ENCODE measurements at places on chromosomes 12 and 14. TPM values are rescaled to one million over a fixed set of nuclear protein-coding genes. Genes with fewer than 3 reads are reported as not detected.
A peak's percentile ranks its signal among the peaks of the same experiment; 100 is the strongest.

CISTR gene
- total RNA-seq = not detected

TRIM9 gene
- 0.31 TPM for total RNA-seq

KCNH3 gene
- total RNA-seq = 3.8 TPM

MYL2 gene
- not detected for total RNA-seq

TPPP2 gene
- not detected for total RNA-seq

NELL2 gene
- total RNA-seq = 61.8 TPM

KRT86 gene
- total RNA-seq = 0.13 TPM

SOAT2 gene
- total RNA-seq = 0.35 TPM

KLRG1 gene
- total RNA-seq = 2.8 TPM

DNA sequence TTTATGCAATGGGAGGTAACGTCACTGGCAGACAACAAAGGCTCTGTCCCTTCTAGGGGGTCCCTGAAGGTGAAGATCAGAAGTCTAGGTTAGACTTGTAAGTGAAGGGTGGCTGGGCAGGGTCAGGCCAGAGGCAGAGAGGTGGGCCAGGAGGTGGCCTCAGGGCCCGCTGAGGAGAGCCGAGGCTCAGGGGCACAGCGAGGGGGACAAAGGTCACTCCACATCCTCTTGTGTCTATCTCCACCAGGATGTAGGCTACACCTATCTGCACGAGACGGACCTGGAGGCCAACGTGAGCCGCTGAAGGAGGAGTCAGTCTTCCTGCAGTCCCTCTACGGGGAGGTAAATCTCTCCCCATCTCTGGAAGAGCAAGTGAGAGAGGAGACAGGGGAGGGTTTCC is 20.3 kb downstream of the KRT85 start:
- DNase-seq = no peak

GRCh38 chr14:21917699-21918436 is 244.2 kb upstream of the OR4E1 start:
- peak; percentile 62 for DNase-seq

DNA sequence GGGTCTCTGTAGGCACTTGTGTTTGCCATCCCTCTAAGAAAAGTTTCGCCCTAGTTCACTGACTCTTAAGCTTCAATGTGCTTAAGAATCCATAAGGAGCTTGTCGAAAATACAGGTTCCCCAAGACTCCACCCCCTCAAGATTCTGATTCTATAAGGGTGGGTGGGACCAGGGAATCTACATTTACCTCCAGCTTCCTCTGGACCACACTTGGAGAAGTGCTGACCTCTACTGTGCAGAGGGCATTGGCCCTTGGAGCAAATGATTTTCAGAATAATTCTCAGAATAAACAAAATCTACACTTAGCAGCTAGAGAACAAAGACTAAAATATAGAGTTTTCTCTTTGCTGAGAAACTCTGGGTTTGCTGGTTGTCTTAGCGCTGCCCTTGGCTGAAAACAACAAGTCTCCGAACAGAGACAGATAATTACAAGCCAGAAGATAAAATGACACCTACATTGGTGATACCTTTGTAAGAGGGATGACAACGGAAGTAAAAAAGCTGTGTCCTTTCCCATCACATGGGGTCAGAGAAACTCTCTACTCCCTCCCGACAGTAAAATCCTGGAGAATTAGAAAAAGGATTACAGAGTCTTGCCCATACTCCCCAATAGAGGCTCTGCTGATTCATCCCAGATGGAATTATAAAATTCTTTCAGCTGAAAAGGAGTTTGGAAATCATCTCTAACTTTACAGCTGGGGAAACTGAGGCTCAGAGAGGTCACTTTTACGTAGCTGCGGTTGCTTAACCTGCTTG is 4.8 kb downstream of the TGFB3 start:
- no peak for DNase-seq

GRCh38 chr12:89156862-89157262 is 195.4 kb downstream of the DUSP6 start:
- no peak for DNase-seq

- DNase-seq = no peak
These were observed 150.2 kb upstream of the CLEC14A start for GRCh38 chr14:38405851-38406635.

GRCh38 chr14:61280526-61281185 is 482 bp downstream of the TMEM30B start:
- peak; percentile 83 for DNase-seq

DNA sequence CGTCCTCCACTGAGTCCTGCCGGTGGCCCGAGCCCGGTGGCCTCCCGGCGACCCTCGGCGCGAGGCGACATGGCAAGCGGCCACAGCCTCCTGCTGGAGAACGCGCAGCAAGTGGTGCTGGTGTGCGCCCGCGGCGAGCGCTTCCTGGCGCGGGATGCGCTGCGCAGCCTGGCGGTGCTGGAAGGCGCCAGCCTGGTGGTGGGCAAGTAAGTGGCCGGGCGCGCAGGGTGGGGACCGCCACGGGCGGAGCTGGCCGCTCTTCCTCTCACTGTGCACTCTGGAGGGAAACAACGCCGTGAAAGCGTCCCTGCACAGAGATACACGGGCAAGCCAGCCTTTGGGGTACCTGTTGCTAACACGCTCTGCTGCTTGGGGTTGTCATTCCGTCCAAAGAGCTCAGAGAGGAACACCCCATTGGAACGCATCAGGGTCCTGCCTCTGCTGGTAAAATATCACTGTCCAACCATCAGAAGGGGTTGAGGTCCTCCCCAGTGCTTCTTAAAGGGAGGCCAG is at the start of gene AMDHD1:
Gene AMDHD1 (plus strand): TSS at position 2 of the 513 bp plus-strand sequence. CDS start 68 bp downstream, at position 70.
- peak; percentile 68 for DNase-seq

DNA sequence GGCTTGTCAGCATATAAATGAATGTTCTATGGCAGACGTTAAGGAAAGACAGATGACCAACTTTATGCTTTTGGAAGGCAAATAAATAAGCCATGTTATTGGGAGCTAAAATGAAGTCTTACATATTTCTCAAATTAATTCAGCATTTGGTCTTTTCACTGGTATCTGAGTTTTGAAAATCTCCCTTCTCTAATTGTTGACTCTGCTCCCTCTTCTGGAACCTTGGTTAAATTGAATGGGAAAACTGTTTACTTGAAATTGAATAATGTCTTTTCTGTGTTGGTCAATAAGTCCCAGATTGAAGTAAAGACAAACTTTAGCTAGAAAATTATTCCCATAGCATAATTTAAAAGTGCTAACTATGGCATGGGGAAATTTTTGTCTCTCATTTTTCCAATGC is 38.7 kb downstream of the LGR5 start:
- DNase-seq = no peak

DNA sequence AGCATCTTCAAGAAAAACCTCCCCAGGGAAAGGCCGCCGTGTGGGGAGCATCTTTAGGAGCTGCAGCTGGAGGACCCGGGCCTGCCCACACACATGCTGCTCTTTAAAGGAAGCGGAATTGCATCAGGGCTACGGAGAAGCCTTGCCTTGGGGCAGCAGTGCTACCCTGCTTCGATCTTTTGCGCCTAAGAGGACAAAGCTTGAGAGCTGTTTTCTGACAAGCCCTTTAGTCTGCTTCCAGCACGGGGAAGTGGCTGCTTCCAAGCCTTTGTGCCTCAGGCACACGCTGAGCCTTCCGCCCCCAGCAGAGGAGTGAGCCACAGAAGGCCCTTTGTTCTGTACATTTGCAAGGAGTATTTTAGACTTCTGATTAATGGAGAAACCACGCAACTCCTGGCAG is 31.5 kb downstream of the COA8 start:
- DNase-seq = no peak

- DNase-seq = no peak
These were observed 3.5 kb upstream of the SPRYD3 start for GRCh38 chr12:53082637-53083175.

DNA sequence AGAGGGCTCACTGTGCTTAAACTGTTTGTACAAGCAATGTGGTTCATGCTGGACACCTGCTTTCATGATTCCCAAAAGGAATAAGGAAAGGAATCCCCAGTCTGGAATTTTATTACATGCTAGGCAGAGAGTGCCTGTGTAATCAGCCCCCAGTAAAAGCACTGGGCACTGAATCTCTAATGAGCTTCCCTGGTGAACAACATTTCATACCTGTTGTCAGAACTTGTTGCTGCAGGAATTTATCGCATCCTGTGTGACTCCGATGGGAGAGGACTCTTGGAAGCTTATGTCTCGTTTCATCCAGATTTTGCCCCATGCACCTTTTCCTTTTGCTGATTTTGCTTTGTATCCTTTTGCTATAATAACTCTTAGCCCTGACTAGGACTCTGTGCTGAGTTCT is 190.2 kb upstream of the HMGA2 start:
- no peak for DNase-seq

- no peak for DNase-seq
These were observed 47.8 kb downstream of the SLC41A2 start for GRCh38 chr12:104910196-104910840.

DNA sequence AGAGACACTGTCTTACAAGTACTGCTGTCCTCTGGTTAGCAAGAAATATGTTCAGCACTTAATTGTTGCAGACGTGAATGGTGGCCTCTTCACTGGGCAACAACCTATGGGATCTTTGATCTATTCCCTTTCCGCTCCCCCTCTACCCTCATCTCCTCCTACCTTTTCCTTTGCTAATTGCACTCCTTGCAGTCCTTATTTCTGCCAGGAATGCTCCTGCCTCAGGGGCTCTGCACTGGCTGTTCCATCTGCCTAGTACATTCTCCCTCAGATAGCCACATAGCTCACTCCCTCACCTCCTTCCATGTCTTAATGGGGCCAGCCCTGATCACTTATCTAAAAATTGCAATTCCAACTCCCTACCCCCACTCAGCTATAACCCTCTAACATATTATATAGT is 4.5 kb upstream of the NFYB start:
- no peak for DNase-seq

DNA sequence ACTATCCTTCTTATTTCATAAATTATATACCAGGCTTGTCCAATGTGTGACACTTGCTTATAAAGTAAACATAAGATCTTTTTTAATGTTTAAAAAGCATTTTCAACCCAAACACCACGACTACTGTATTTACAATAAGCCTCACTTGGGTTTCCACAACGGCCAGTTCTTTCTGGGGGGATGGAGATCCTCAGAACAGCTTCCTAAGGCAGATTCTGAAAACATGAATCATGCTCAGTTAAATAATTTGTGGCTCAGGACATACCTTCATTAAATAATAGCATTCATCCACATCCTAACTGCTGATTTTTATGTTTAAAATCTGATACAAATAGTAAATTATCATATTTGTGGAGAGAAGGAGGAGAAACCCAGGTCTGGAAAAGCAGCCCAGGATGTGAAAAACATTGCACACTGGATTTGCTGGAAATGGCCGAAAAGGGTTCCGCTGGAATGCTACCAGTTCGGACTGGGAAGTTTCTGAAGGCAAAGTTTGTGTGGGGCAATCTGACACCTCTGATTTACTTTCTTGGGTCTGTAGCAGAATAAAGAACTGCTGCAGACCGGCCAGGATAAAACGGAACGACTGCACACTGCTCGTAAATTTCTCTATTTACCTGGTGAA is 597 bp downstream of the GLT8D2 start:
- no peak for DNase-seq

DNA sequence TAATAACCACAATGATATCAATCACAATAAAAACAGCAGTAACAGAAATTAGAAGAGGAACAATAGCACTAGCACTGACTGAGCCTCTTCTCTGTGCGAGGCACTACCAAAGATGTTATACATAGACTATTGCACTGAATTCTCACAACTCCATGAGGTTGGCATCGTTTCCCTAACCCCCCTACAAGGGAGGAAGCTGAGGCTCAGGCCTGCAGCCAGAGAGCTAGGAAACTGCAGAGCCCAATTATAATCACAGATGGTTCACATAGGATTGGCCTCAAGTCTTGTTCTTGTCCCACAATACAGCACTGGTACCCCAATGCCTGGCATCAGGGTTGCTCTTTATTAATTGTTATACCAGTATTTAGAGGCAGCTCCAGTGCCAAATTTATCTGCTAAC is 278.0 kb downstream of the CEP128 start:
- no peak for DNase-seq

GRCh38 chr12:65282840-65283239 is 4.4 kb downstream of the MSRB3 start:
- no peak for DNase-seq

DNA sequence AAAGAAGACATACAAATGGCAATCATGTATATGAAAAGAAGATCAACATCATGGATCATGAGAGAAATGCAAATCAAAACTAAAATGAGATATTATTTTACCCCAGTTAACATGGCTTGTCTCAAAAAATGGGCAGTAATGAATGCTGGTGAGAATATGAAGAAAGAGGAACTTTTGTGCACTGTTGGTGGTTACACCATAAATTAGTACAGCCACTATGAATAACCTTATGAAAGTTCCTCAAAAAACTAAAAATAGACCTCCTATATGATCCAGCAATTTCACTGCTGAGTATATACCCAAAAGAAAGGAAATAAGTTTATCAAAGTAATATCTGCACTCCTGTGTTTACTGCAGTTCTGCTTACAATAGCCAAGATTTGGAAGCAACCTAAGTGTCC is 151.7 kb downstream of the PDZRN4 start:
- DNase-seq = no peak

GRCh38 chr12:23066095-23066494 is 441.1 kb downstream of the ETNK1 start:
- DNase-seq = no peak

DNA sequence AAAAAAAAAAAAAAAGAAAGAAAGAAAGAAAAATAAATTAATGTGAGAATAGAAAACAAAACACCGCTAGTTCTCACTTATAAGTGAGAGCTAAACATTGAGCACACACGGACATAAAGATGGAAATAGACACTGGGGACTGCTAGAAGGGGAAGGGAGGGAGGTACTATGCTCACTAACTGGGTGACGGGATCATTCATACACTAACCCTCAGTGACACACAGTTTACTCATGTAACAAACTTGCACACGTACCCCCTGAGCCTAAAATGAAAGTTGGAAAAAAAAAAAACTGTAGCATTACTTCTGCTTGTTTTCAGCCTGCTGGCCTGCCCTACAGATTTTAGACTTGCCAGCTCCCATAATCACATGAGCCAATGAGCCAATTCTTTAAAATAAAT is 10.5 kb upstream of the PRMT5 start:
- no peak for DNase-seq

DNA sequence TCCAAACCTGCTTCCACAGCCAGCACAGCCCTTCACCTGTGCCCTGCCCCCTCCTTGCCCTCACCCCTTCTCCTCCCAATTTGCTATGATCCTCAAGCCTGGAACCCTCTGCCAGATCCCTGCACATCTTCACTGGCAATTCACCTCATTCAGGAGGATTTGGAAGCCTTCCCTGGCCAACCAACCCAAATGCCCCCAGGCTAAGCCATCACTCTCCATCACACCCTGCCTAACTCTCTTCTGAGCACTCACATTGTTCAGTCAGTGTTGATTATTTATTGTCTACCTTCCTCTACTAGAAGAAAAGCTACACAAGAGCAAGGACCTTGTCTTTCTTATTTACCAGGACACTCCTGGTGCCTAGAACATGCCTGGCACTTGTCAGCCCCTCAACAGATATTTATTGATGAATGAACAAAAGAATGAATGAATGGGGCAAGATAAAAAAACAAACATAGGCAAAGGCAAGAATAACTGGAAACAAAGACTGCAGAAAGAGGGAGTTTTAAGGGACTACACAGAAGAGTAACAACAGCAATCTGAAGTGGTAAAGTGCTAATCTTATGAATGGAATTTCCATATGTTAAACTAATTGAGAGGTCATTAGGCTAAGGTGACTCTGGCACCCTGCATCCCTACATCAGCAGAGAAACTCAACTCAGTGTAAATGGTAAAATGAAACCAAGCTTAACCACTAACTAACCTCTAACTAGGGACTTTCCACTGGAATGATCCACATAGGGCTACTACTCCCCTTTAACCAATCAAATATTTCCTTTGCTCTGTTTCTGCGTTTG is 33.4 kb downstream of the TMTC1 start:
- no peak for DNase-seq

- DNase-seq = no peak
These were observed 445.4 kb upstream of the OR4E1 start for GRCh38 chr14:22118899-22119477.
